OCI-M1 (cell line): ENCODE measurements at places on chromosomes 2 and 18.
A peak's percentile ranks its signal among the peaks of the same experiment; 100 is the strongest.

GRCh38 chr2:76210551-76210950 lies 499.8 kb upstream of the GCFC2 start:
- no peak for DNase-seq

DNA sequence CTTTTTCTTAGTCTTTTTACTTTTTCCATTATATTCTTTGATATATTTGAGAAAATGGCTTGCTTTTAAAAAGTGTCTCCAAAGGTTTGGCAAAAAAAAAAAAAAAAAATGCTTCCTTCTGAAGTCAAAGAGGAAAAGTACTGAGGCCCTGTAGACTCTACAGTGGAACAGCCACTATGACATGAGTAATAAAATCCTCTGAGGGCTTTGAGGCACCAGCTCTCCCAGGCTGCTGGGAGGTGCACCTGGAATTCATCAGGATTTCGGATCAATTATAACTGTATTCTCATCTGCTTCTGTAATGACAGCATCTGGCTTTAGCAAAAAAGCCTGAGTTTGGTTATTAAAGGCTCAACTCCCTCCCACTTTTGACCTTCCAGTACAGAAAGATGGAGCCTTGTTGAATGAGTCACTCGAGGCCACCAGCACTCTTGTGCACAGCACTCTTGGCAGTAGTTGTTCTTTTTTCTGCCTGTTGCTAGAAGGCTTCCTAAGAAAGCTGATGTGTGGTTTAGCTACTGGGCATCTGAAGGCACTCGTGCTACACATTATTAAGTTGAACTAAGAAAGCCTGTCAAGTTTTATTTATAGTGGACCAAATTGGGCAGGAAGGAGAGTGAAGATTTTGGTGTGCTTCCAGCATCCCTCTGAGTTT lies 131.3 kb downstream of the PRPF40A start:
- DNase-seq: no peak

DNA sequence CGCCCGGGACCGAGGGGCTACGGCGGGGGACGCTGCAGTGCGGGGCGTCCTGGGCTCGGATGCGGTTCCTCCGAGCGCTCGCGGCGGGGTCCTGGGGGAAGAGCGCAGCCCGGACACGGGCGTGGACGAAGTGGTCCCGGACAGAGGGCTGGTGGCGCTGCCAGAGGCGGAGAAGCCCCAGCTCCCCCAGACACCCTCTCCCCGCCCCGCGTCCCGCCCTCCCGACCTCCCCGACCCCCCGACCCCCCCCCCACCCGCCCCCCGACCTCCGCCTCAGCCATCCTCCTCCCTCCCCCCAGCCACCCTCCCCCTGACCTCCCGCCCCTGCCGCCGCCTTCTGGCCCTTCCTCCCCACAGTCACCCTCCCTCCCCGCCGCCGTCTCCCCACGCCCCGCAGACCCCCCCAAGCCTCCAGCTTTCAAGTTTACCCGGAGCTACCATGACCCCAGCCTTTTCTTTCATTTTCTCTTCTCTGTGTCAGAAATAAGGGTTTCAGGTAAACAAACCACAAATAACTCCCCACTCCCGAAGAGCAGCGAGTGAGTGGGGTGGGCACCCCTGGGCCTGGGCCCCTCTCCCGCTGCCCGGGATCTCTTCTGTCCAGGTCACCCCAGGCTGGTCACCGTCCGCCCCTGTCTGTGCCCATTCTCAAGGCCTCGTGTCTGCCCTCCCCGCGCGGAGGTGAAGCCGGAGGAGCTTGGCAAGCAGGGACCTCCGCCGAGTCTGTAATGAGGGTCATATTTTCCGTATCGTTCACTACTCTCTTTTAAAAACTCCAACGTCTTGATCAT lies 5.1 kb downstream of the NFATC1 start:
- DNase-seq: no peak

DNA sequence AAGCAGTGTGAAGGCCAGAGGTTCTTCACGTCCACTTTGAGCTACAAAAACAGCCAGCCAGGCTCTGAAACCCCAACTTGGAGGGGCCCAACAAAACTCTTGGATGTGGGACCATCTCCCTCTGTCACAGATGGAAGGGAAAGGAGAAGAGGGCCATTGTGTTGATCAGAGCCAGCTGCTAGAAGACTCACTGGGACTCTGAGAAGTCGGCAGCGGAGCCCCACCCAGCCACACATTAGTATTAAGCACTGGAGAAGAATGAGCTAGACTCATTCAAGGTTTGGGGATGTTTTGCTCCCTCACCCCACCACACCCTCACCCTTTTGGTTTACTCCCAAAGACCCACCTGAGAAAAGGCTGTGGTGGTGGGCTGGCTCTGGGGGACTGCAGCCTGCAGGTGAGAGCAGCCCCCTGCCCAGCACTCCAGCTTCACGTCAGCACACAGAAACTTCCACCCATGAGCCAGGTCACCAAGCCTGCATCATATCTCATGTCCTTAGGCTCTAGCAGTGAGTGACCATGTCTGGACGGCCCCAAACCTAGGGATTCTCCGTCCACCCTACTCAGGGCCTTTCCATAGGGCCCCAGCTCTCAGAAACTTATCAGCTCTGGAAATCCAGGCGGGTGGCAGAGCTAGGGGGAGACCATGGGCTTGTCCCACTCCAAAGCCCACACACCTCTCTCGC lies 12.6 kb downstream of the TEX51 start:
- DNase-seq: no peak

GRCh38 chr2:15675456-15676195 lies 84.0 kb downstream of the DDX1 start:
- no peak for DNase-seq

DNA sequence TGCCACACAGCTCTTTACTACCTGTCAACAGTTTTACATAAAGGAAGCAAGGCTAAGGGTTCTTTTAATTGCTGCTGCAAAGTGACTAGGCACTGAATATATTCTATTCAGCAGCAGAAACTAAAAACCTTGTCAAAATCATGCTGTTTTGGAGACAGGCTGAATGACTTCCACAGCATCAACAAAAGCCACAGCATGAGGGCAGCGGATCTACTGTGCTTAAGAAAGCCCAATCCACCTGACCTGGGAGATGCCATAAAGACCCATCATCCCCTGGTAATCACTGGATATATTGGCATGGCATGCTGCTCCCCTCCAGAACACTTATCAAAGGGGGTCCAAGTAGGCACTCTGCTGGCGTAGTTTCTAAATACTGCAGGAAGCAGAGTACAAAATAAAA lies 715.1 kb upstream of the SLC8A1 start:
- DNase-seq: no peak

DNA sequence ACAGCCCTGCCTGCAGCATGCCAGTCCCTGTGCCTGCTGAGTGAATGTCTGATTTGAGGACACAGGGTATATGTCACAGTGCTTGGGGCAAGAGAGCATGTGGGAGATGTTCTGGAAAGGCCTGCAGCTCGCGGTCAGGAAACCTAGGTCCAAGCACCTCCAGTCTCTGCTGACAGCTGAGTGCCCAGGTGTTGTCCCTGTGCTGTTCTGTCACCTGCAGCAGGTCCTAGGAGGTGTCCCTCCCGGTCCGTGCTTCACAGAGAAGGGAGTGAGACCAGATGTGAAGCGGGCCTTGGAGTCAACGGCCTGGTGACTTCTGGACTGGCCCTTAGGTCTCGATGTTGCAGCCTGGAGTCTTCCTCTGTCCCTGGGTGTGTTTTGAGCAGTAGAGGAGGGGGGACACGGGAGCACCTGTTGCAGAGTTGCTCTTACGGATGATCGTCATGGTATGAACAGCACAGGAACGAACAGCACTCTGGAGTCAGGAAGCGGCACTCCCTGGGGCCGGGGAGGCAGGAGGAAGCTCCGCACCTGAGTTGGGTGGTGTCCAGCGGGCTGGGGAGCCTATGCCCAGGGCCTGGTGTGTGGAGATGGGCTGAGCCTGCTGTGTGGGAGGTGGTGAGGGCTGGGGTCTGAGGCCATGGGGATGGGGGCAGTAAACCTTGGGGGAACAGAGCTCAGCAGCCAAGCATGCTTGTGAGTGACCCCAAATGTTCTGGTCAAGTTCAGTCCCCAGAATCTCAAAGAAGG lies 21.6 kb upstream of the ARHGEF4 start:
- DNase-seq: no peak

DNA sequence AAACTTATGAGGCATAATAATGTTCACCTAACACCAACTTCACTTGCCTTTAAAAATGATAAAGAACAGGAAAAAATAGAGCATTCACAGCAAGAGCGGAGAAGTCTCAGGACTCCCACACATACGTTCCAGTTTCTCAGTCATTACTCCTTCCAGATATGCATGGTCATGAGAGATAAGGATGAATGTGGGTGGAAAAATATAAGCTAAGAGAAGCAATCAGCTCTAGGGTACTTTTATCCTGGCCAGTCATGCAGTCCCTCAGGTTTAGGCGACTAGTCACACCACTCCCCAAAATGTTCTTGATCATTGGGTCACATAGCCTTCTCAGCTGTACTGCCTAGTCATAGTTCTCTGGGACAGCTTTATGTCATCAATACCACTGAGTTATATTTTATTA lies 29.2 kb upstream of the CCDC178 start:
- DNase-seq: peak; percentile 96

- DNase-seq: no peak
These were observed 16.2 kb downstream of the IL18RAP start for GRCh38 chr2:102439065-102439695.

GRCh38 chr2:113124181-113124961 lies 3.0 kb upstream of the IL1RN start:
- peak; percentile 74 for DNase-seq

DNA sequence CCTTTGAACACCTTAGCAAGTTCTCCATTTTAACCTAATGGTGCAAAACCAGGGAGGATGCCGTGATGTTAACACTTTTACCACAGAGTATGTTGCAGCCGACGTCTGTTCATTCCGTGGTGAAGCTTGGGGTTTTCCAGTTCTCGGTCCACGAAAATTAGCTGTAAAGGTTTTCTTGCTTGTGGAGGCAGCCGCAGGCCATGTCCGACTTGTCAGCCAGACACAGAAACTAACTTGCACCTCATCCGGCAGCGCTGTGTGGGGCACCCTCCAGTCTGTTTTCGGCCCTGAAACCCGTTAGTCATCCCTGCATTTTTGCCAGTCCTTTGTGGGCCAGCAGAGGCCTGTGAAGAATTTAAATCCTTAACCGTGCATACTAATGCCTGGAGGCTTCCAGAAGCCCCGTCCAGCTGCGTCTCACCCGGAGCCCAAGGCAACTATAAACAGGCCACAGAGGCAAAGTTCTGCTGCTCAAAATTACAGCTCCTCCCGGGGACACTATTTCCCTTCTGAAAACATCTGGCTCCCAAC lies 70.6 kb downstream of the SH3YL1 start:
- no peak for DNase-seq

DNA sequence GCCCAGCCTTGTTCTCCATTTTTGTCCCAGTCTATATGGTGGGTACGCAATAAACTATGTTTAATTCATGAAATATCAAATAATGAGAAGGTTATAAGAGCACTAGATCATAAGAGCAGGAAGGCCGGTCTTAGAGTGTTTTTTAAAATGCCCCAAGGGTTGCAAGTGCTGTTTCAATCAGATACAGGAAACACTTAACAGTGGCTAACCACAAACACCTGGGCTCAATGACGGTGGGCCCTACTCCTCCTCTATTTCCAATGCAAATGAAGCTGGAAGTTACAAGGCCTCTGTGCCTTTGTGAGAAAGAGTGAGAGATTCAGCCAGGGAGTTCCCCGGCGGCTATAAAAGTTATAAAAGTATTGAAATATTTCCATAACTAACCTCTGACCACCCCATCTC lies 18.9 kb upstream of the WDR33 start:
- no peak for DNase-seq

- DNase-seq: peak; percentile 18
These were observed 323.4 kb upstream of the UBE2E3 start for GRCh38 chr2:180657054-180657453.

- DNase-seq: no peak
These were observed 28.2 kb downstream of the SDC1 start for GRCh38 chr2:20196657-20197161.

DNA sequence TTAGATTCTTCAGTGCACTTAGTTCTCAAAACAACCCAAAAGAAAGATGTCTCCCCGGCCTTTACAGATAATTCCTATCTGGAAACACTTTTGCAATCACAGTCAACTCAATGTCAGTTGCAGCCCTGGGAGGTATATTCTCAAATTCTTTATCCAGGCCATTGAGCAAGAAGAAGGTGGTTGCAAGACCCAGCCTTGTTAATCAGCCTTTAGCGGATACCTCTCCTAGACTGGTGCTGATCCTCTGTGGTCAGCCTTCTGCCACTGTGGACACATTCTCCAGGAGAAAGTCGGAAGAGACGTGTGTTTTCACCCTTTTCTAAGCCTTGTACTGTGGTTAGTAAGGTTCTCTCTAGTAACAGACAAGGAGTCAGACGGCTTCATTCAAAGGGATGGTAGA lies 7.8 kb upstream of the FZD7 start:
- DNase-seq: no peak

DNA sequence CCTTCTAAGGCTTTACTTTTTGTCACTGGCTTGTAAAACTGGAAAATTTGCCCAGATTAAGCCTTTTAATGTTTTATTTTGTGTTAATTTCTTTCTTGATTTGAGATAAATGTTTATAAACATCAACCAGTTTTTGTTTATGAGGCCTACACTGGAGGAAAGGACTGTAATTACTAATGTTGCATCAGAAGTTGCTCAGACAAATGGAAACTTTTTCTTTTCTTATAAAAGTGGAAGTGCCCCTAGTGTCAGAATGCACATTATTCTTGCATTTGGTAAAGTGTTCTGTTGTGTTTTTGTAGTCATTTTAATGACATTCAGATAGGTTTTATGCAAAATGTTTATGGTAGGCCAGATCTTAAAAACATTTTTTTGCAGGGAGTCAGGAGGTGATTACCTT lies 25.3 kb downstream of the LCLAT1 start:
- DNase-seq: peak; percentile 89

- DNase-seq: no peak
These were observed 51.9 kb upstream of the NAB1 start for GRCh38 chr2:190596993-190597392.

DNA sequence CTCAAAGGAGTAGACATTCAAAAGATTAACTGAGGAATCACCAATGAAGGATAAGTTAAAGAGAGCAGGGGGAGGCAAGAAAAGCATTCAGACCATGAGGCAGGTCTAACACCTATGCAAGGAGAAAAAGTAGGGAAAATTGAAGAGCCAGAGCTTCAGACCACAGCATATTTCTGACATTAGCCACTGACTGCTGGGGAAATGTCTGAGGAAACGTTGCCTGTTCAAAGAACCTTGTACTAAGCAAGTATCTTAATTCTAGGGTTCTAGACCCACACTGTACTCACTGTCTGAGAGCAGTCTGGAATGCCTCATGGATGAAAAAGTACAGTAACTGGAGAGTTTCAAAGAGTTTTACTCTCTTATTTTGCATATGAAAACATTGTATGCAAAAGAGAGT lies 39.5 kb upstream of the TFPI start:
- DNase-seq: no peak

GRCh38 chr18:54769526-54770464 lies 58.5 kb upstream of the RAB27B start:
- no peak for DNase-seq

GRCh38 chr2:135149251-135149650 lies 97.2 kb downstream of the RAB3GAP1 start:
- no peak for DNase-seq
